Stimulated activated CD8-positive, alpha-beta memory T cell treated with anti-CD3 and anti-CD28 coated beads, Interleukin-2, amount 100 ng/mL, for 48 hours (primary cell): ENCODE measurements at places on chromosomes 7 and 10.
A peak's percentile ranks its signal among the peaks of the same experiment; 100 is the strongest.

GRCh38 chr10:99788598-99789256, 6.3 kb downstream of the ABCC2 start:
- DNase-seq, result no peak

DNA sequence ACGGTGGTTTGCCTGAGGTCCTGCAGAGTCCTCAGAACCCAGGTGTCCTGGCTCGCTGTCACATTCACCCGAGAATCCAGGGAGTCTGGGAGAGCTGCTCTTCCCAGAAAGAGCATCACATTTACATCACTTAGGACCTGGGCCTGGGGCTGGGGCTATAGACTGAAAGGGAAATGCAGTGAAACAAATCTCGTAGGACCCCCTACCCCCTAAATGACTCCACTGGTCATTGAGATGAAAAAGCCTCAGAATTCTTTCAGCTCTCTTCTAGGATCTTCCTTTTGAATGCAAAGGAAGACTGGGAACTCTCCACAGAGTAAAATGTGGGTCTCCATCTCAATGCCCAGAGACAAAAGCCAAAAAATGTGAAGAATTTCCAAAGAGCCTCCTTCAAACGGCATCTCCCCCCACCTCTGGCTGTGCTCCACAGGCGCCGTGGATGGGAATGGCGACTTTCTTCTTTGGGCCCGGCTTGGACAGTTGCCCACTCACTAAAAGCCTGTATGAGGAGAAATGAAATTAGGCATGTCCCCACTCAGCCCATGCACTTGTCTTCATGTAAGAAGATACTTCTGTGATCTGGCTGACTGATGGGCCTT, 49.0 kb upstream of the PODXL start:
- DNase-seq, result no peak

DNA sequence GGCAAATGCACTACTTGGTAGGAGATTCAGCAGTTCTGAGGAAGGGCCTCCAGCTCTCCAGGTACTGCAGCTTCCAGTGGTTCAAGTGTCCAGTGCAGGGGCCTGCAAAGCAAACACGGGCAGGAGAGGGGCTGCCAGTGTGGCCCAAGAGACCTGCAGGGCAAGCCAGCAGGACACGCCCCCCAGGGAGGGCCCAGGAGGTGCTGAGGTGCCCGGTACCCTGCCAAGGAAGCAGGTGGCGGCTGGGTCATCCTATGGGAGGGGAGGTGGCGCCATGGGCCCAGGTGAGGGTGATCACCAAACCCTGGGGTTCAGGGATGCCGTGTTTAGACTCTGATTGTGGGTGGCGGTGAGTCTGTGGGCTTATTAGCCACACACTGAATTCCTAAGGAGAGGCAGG, 45.7 kb downstream of the PARP12 start:
- DNase-seq, result no peak

- DNase-seq, result no peak
These were observed 15.0 kb upstream of the AKR1B1 start for GRCh38 chr7:134473861-134474291.

GRCh38 chr10:33799281-33799943, 464.9 kb upstream of the NRP1 start:
- no peak for DNase-seq

- no peak for DNase-seq
These were observed 647.7 kb downstream of the GRM8 start for GRCh38 chr7:126605056-126605455.

DNA sequence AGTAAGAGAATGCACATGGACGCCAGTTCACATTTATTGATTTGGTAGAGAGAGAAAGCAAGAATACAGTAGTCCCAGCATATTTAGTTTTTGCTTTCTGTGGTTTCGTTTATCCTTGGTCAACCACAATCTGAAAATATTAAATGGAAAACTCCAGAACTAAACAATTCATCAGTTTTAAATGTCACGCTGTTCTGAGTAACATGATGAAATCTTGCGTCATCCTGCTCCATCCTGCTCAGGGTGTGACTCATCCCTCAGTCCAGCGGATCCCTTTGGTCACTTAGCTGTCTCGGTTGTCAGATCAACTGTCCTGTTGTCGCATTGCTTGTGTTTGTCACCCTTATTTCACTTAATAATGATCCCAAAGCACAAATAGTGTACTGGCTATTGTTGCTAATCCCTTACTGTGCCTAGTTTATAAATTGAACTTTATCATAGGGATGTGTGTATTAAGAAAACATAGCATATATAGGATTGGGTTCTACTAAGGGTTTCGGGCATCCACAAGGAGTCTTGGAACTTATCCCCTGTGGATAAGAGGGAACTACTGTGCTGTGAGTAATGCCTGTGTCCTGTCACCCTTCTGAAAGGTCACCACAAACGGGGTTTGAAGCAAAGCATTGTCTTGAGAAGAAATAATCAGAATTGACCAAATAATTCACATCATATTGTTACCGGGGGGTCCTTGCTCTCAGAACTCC, 73.6 kb downstream of the OTUD1 start:
- DNase-seq, result no peak

DNA sequence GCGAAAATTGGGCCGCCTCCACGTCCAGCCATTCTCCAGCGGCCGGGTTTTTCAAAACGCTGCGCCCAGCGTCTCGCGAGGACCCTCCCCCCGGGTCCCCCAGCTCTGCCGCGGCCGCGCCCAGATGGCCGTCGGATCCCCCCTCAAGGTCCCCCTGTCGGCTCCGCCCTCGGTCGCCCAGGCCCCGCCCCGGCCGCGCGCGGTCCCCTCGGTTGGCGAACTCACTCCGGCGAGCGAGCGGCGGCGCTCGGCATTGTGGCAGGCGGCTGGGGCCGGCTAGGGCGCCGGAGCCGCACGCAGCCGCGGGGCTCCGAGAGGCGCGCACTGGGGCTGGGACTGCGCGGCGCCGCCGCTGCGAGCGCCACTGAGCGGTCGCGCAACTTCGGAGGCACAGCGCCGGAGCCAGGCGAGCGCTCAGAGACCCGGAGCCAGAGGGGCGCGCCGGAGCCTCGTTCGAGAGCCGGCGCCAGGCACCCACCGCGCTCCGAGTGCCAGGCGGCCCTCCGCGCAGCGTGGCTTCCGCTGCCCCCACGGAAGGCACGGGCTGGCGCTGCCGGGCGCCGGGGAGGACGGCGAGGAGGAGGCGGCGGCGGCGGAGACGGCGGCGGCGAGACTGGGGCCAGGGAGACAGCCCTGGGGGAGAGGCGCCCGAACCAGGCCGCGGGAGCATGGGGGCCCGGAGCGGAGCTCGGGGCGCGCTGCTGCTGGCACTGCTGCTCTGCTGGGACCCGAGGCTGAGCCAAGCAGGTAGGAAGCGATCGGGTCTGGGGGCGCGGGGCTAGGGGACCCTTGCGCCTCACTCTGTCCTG, at the start of gene UNC5B:
UNC5B (plus strand) TSS at position 253 of the 809 bp plus-strand sequence; CDS start at position 669, 416 bp downstream.
- DNase-seq, result peak; percentile 58

GRCh38 chr10:79268161-79268601, 79.1 kb upstream of the PPIF start:
- DNase-seq, result no peak

- no peak for DNase-seq
These were observed 18.4 kb downstream of the C7orf57 start for GRCh38 chr7:48053736-48054135.

DNA sequence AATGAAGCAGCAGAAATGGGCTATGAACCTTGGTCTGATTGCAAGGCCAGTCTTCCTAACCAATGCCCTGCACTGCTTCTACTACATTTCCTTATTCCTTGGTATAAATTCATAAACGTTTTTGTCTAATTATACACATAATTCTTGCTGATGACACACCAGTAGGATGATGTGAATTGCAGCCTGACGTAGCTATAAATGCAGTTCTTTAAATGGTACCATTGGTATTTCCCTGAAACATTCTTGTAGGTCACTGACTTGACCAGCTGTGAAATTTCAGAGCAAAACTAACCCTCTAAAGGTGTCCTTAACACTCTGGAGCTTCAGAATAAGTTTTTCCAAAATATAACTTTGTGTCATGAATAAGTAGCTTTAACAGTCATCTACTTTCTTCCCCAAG, 50.8 kb downstream of the IFIT5 start:
- DNase-seq, result no peak

DNA sequence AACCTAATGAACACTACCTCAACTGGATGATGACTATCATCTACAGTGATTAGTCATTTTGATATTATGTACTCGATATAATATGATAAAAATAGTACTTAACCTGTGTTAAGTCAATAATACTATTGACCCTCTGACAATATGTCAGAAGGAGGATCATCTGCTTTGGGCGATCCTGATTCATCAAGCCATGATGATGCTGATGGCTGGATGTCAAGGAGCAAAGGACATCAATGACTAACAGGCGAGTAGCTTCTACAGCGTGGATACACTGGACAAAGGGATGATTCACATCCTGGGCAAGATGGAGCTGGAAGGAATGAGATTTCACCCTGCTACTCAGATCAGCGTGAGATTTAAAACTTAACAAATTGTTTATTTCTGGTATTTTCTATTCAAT, 94.4 kb upstream of the SKAP2 start:
- DNase-seq, result no peak
